ENCODE measurements at places on chromosomes 2 and 18. TPM values are rescaled to one million over a fixed set of nuclear protein-coding genes. Genes with fewer than 3 reads are reported as not detected.
A peak's percentile ranks its signal among the peaks of the same experiment; 100 is the strongest.

The CACNB4 gene
- 2.0 TPM for total RNA-seq

The SLC5A7 gene
- not detected for total RNA-seq

The SRD5A2 gene
- total RNA-seq: not detected

DNA sequence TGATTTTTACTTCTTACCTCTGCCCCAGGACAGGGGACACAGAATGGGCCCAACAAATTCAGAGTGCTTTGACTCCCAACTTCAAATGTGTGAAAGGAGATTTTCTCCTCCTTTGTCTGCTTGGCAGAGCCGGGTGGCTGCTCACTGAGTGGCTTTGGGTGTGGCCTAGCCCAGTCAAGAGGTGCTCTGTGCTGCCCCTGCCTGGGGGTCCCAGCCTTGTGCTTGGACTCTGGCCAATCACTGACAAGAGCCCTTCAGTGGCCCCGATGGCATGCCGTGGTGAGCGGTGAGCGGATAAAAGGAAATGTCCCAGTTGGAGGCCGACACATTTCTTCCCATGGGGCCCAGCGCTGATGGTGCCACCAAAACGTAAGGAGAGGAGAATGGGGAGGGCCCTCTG lies 259.2 kb downstream of the CELF4 start:
- no peak for DNase-seq
- no peak overlapping the region for H3K27ac ChIP-seq
- H3K36me3 ChIP-seq: no peaks in the 10 kb centered on the region
- no peaks in the 10 kb centered on the region for H3K4me1 ChIP-seq

The SIX3 gene
- 1.2 TPM for total RNA-seq

GRCh38 chr2:210230518-210230917 lies 5.3 kb upstream of the ACADL start:
- no peak overlapping the region for H3K4me3 ChIP-seq
- no peak for DNase-seq
- no peaks in the 10 kb centered on the region for H3K4me1 ChIP-seq
- H3K27ac ChIP-seq: no peak overlapping the region
- no peaks in the 10 kb centered on the region for H3K36me3 ChIP-seq

DNA sequence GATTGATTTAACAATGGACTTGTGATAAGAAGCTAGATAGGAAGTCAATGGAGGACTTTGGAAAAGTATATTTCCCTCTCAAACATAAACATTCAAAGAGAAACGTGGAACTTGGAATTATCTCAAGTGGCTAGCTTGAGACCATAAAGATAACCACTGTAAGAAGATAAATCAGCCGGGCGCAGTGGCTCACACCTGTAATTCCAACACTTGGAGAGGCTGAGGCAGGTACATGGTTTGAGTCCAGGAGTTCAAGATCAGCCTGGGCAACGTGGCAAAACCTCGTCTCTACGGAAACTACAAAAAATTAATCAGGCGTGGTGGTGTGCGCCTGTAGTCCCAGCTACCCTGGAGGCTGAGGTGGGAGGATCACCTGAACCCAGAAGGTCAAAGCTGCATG lies 405.9 kb upstream of the ACVR2A start:
- no peak overlapping the region for H3K4me3 ChIP-seq
- no peak for DNase-seq

The TNS1 gene
- 6.2 TPM for total RNA-seq

The IL37 gene
- not detected for total RNA-seq

- H3K27ac ChIP-seq: no peak overlapping the region
- no peaks in the 10 kb centered on the region for H3K4me1 ChIP-seq
- H3K36me3 ChIP-seq: no peaks in the 10 kb centered on the region
- 0 out of 2 replicates have a peak, but pooled peaks cover 9% of the 10 kb centered on the region for H3K27me3 ChIP-seq
- DNase-seq: no peak
These were observed 766.5 kb downstream of the SATB2 start for GRCh38 chr2:198691236-198691635.

The RAD51AP2 gene
- total RNA-seq: 0.10 TPM

The EVA1A gene
- 2.8 TPM for total RNA-seq

- no peak overlapping the region for H3K27ac ChIP-seq
- no peaks in the 10 kb centered on the region for H3K4me1 ChIP-seq
- H3K4me3 ChIP-seq: no peak overlapping the region
- no peaks in the 10 kb centered on the region for H3K27me3 ChIP-seq
- no peak for DNase-seq
These were observed 439.6 kb upstream of the UBE2E3 start for GRCh38 chr2:180540761-180541160.

GRCh38 chr2:105431367-105432043 lies 32.7 kb upstream of the FHL2 start:
- DNase-seq: no peak
- no peaks in the 10 kb centered on the region for H3K36me3 ChIP-seq
- no peaks in the 10 kb centered on the region for H3K4me1 ChIP-seq
- no peaks in the 10 kb centered on the region for H3K27me3 ChIP-seq

GRCh38 chr18:56374007-56374655 lies 264.3 kb downstream of the TXNL1 start:
- no peak for DNase-seq
- H3K4me3 ChIP-seq: no peak overlapping the region
- no peaks in the 10 kb centered on the region for H3K4me1 ChIP-seq
- no peak overlapping the region for H3K27ac ChIP-seq
- H3K27me3 ChIP-seq: no peaks in the 10 kb centered on the region

GRCh38 chr2:23386339-23387220 lies 1.6 kb downstream of the KLHL29 start:
- H3K4me3 ChIP-seq: peak overlapping the region; percentile 65
- peaks cover 5% of the 10 kb centered on the region for H3K4me1 ChIP-seq
- H3K27me3 ChIP-seq: no peaks in the 10 kb centered on the region
- DNase-seq: no peak
- no peaks in the 10 kb centered on the region for H3K36me3 ChIP-seq

DNA sequence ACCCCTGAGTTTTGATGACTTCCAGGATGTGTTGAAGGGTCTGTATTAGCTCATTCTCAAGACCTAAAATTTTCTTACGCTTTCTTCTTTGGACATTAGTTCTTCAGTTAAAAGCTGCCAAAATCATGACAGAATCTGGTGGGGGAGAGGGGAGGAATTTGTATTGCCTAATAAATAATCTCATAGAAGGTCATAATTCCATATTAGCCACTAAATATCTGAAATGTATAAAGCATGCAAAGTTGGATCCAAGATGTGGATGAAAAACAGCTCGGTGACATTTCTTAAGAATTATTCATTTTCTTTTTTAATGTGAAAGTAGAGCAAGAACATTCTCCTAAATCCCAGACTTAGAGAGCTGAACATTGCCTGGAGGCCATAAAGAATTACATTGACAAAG lies 120.1 kb downstream of the MMADHC start:
- no peak overlapping the region for H3K4me3 ChIP-seq
- no peaks in the 10 kb centered on the region for H3K4me1 ChIP-seq
- no peaks in the 10 kb centered on the region for H3K36me3 ChIP-seq
- no peaks in the 10 kb centered on the region for H3K27me3 ChIP-seq

DNA sequence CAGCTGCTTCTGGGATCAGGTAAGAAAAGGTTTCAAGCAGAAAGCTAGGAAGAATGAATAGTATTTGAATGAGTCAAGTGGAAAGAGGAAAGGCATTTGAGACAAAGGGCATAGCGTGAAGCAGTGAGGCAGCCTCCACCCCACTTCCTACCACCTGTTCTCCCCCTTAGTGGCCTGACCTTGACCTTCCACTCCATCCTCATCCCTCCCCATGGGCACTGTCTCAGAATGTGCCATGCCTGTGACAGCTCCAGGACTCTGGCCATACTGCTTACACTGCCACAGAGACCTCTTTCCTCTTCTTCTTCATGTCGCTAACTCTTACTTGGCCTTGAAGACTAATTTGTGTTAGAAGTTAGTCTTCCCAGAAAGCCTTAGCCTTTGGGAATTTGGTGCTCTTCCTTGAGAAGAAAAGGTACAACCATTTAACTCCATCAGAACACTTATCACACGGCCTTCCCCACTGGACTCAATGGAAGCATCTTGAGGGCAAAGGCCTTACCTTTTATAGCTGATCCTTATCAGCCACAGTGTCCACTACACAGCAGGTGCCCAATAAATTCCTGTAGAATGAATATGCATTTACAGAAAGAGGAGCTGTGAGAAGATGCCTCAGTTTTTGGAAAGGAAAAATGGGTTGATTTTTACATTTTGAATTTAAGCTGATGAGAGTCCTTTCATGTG lies 15.2 kb upstream of the NOSTRIN start:
- H3K4me1 ChIP-seq: no peaks in the 10 kb centered on the region
- DNase-seq: no peak
- no peaks in the 10 kb centered on the region for H3K27me3 ChIP-seq
- no peak overlapping the region for H3K27ac ChIP-seq
- no peak overlapping the region for H3K4me3 ChIP-seq

DNA sequence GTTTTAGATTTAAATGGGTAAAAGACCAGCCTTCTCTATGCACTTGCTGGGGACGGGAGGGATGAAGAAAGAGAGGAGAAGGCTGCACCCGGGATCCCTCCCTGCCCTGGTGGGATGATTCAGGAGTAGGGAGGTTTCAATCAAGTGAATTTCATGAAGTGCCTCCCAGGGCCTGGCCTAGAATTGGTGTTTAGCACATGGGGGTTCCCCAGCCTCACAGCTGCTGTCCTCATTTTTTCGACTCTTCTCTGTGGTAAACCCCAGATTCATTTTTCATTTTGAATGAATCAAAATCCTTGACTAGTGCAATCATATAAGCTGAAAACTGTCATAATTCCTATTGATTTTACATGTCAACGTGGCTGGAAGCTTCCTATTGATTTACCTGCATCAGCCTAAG lies 81.1 kb downstream of the LPIN1 start:
- no peak overlapping the region for H3K27ac ChIP-seq
- H3K27me3 ChIP-seq: no peaks in the 10 kb centered on the region
- DNase-seq: no peak
- H3K4me3 ChIP-seq: no peak overlapping the region

The GPR75 gene
- 1.2 TPM for total RNA-seq

The ITGB6 gene
- 0.12 TPM for total RNA-seq

The RBM44 gene
- 0.54 TPM for total RNA-seq

GRCh38 chr2:222738809-222739208 lies 67.4 kb downstream of the MOGAT1 start:
- no peaks in the 10 kb centered on the region for H3K27me3 ChIP-seq
- no peak overlapping the region for H3K4me3 ChIP-seq
- peaks cover 10% of the 10 kb centered on the region for H3K4me1 ChIP-seq
- H3K36me3 ChIP-seq: no peaks in the 10 kb centered on the region
- no peak for DNase-seq

GRCh38 chr2:184793176-184793575 lies 194.8 kb downstream of the ZNF804A start:
- no peak for DNase-seq
- no peaks in the 10 kb centered on the region for H3K36me3 ChIP-seq
- no peaks in the 10 kb centered on the region for H3K27me3 ChIP-seq
- no peak overlapping the region for H3K4me3 ChIP-seq
- H3K4me1 ChIP-seq: no peaks in the 10 kb centered on the region

DNA sequence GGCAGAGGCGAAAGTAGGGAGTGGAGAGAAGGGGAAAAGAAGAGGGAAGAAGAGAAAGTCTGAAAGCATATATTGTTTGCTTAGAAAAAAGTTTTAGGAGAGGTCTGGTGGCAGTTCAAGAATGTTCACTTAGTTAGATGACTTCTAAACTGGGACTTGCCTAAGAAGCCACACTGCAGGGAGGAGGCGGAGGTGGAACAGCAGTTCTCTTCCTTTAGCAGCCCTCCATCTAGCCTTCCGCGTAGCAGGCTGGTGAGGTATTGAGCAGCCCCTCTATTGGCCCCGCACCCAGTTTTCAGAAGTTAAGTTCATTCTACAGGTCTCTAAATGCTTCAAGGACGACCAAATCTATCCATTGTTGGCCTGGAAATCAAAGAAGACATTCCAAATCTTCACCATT lies 31.9 kb upstream of the WIPF1 start:
- no peaks in the 10 kb centered on the region for H3K27me3 ChIP-seq
- no peaks in the 10 kb centered on the region for H3K36me3 ChIP-seq
- no peak for DNase-seq
- H3K27ac ChIP-seq: no peak overlapping the region

DNA sequence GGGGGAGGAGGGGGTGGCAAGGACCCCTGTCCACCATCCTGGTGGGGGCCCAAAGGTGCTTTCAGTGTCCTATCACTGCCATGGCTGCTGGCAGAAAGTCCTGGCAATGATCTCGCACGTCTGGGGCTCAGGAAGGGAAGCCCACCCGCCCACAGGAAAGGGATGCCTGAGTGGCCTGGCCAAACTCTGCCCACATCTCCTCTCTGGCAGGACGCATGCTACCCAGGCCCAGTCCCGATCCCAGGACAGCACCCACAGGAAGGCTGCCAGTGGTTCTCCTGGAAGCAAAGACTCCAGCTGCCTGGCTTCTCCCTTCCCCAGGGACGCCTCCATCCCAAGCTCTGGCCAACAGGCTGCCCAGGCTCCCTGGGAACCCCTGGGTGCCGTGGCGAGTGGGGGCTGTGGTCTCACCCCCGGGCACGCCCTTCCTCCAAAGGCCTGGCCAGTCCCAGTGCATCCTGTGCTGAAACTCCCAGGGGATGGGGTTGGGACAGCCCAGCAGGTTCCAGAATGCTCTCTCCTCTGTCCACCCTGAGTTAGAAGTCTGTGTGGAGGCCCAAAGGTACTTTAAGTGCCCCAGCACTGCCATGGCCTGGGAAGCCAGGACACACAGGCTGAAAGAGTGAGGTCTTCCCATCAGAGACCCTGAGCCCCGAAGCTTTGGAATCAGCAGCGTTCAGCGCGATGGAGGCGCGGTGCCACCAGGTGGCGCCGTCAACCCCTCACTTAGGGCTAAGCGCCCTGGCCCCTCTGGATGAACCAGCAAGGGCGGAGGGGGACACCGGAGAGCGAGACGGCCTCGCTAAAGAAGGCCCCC lies 29.8 kb upstream of the TAF1B start:
- H3K27ac ChIP-seq: no peak overlapping the region
- peak overlapping the region; percentile 16 for H3K4me3 ChIP-seq
- H3K27me3 ChIP-seq: no peaks in the 10 kb centered on the region
- peaks cover 7% of the 10 kb centered on the region for H3K4me1 ChIP-seq

GRCh38 chr2:172207911-172208310 lies 105.2 kb upstream of the DLX2 start:
- DNase-seq: no peak
- no peaks in the 10 kb centered on the region for H3K36me3 ChIP-seq
- no peaks in the 10 kb centered on the region for H3K27me3 ChIP-seq
- H3K27ac ChIP-seq: no peak overlapping the region
- H3K4me1 ChIP-seq: no peaks in the 10 kb centered on the region
- no peak overlapping the region for H3K4me3 ChIP-seq

DNA sequence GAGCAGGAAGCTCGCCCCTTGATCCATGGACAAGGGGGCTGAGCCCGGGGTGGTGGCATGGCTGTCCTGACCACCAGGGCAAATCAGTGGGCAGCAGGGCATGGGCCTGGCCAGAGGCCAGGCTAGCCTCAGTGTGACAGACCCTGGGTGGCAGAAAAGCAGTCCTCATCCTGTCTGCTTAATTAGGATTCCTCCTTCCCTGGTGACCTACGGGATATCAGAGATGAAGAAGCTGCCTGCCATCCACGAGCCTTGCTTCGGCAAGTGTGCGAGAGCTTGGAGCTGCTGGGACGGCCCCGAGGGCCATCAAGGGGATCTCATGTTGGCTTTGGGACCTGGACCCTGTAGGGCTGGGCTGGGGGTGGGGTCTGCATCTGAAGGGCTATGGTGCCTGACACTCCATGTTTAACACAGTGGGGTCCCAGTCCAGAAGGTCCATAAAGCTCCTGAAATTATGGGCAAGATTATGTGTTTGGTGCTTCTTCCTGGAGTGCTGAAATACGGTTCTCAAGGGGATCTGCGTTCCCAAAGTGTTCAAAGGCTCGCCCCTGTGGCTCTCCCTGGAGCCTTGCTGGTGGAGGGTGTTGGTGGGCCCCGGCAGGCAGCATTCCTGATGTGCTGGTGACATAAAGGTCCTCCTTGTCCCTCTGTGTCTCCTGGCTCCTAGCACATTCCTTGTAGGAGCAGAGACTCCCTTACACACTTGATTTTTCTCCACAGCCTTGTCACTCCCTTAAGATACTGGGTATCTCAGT lies 52.6 kb downstream of the KCNIP3 start:
- H3K4me3 ChIP-seq: no peak overlapping the region
- no peak overlapping the region for H3K27ac ChIP-seq
- DNase-seq: no peak

All from HCT116 (cell line).